Foreskin keratinocyte (primary cell): ENCODE measurements at places on chromosomes 1 and 21.

DNA sequence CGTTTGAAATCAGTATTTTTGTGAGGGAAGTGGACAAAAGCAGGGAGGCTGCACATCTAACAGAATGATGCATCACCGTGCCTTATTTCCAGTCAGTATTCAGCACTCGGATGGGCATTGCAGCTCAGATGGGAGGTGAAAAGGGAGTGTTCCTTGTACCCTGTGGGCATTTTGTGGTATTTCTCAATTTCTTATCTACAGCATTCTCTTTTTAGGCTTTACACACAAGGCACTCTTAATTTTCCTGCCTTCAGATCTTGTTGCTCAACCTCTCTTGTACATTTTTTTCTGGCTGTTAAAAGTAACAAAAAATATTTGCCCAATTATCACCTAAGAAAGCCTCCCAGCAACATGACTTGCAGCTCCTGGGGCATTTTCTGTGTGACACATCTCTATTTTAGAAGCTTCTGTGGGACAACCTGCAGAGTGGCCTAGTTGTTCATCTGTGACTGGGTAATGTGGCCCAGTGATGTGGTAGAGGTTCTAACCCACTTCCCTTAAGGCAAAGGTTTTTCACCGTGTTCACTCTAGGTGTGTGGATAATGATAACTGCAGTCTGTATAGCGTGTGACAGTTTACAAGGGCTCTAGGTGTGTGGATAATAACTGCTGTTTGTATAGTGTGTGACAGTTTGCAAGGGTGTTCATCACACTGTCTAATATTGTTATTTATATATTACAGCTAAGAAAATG, 257.2 kb downstream of the PTGER3 start:
- no peak for DNase-seq

GRCh38 chr1:203521074-203521794, 27.3 kb downstream of the OPTC start:
- DNase-seq = no peak

GRCh38 chr1:112992780-112993179, 36.8 kb upstream of the SLC16A1 start:
- no peak for DNase-seq

- no peak for DNase-seq
Measured at GRCh38 chr1:213683529-213683928, 304.2 kb upstream of the PROX1 start.

DNA sequence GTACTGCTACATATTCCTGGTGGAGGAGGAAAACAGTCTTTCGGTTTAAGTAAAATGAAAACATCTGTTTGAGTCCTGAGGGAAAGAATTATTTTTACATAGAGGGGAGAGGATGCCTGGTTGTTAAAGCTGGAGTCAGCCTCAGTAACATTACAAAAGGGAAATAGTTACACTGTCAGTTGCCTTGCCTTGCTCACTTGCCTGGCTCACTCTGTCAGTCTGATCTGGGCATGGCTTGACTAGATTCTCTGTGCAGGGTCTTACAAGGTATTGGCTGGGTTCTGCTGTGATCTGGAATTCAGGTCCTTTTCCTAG, 8.4 kb upstream of the UBE2U start:
- no peak for DNase-seq

- no peak for DNase-seq
Measured at GRCh38 chr1:164824542-164824941, 265.6 kb downstream of the PBX1 start.

DNA sequence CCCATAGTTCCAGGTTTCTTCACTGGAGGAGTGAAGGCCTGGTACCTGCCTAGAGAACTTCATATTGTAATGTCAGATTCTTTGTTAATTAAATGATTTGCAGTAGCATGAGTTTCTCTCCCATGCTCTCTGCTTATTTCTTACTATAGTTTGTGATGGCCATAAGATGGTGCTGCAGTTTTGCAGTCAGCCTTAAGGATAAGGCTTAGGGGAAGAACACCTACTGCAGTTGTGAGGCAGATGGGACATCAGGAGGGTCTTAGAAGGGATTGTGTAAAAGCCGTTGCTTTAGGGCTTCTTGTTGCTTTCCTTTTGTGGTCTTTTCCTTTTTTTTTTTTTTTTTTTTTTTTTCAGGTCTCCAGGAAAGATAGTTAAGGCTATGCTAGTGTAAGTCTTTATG, 61.8 kb downstream of the MACF1 start:
- DNase-seq = no peak

DNA sequence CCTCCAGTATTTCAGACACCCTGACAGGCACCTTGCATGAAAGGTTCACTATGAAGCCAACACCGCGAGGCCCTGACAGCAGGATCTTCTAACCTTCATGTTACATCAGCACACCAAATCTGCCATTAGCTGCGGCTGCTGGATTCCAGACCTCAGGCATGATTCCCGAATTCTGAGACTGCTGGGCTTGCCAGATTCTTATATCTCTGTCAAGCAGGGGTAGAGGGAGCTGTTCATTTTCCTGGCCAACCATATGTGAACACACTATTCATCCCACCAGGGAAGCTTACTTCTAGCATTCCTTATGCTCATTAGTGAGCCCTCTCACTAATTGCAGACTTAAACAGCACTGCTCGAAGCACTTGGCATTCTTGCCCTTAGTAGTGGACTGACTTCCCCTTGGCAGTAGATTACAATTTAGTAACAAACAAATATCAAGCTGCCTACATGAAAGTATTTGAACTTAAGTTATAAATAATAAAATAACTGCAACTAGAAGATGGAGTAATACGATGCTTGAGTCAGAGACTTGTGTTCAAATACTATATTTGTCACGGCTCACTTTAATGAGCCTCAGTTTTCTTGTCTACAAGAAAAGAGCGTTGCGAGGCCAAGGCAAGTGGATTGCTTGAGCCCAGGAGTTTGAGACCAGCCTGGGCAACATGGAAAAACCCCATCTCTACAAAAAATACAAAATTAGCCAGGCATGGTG, 43.3 kb downstream of the NID1 start:
- DNase-seq = no peak

- no peak for DNase-seq
Measured at GRCh38 chr1:91850708-91851107, 35.2 kb downstream of the TGFBR3 start.

DNA sequence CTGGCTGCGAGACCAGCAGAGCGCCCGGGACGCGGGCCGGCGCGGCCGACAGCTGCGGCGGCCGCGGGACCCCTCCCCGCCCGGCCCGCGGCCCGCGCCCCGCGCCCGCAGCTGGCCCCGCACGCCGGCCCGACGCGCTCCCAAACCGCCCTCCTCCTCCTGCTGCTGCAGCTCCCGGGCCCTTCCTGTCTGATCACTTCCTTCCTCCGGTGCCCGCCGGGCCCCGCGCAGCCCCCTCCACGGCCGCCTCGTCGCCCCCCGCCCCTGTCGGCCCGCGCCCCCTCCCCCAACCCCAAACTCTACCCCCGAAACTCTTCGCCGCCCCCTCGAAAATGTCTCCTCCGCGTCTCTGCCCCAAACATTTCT, 594 bp downstream of the LUZP1 start:
- DNase-seq = no peak

GRCh38 chr1:117598489-117598888, 7.4 kb upstream of the TENT5C start:
- no peak for DNase-seq

DNA sequence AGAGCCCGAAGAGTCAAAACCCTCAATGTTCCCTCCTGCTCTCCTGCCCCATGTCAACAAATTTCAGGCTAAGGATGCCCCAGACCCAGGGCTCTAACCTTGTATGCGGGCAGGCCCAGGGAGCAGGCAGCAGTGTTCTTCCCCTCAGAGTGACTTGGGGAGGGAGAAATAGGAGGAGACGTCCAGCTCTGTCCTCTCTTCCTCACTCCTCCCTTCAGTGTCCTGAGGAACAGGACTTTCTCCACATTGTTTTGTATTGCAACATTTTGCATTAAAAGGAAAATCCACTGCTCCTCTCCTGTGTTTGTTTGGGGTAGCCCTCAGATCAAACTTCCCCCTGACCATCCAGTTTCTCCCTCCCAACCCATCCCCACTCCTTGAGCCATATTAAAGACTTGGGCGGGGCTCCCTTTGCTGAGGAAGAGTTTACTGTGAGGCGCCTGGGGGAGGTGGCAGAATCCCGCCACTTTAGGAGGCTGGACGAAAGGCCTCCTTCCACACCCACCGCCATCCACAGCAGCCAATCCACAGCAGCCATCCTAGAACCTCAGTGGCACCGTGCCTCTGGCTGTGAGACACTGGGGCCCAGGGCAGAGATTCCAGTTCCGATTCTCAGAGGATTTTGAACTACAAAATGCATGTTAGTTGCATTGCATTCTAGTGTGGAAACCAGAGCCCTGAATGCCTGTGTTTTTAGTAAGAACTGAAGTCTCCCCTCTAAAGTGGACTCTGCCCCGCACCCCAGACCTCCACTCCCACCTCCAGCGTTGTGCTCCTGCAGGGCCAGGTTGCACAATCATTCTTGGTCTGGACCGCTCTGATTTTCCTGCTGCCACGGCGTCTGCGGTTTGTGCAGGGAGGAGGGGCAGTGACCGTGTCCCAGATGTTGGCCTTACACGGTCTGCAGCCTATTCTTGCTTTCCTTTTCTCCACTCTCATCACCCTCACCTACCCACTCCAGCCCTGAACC, 3.0 kb downstream of the OLFML3 start:
- DNase-seq = no peak

DNA sequence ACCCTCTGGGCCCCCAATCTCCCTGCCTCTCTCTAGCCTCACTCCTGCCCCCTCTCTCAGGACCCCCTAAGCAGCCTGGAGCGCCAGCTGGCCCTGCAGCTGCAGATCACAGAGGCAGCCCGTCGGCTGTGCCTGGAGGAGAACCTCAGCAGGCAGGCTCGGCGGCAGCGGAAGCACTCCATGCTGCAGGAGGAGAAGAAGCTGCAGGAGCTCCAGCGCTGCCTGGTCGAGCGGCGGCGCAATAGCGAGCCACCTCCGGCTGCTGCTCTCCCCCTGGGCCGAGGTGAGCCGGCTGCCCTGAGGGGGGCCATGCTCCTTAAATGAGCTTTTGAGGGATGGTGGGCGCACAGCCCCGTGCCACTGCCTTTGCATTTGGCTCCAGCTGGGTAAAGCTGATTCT, 6.2 kb downstream of the INAVA start:
- no peak for DNase-seq

GRCh38 chr1:59029411-59030167, 245.7 kb upstream of the JUN start:
- DNase-seq = peak; percentile 78

- no peak for DNase-seq
Measured at GRCh38 chr1:3432306-3432705, 22.2 kb upstream of the ARHGEF16 start.

GRCh38 chr1:246295968-246296367, 211.1 kb downstream of the SMYD3 start:
- peak; percentile 63 for DNase-seq

GRCh38 chr1:205082431-205082830, 1.8 kb downstream of the TMEM81 start:
- no peak for DNase-seq

GRCh38 chr21:43810505-43811261, 21.3 kb downstream of the RRP1 start:
- no peak for DNase-seq

DNA sequence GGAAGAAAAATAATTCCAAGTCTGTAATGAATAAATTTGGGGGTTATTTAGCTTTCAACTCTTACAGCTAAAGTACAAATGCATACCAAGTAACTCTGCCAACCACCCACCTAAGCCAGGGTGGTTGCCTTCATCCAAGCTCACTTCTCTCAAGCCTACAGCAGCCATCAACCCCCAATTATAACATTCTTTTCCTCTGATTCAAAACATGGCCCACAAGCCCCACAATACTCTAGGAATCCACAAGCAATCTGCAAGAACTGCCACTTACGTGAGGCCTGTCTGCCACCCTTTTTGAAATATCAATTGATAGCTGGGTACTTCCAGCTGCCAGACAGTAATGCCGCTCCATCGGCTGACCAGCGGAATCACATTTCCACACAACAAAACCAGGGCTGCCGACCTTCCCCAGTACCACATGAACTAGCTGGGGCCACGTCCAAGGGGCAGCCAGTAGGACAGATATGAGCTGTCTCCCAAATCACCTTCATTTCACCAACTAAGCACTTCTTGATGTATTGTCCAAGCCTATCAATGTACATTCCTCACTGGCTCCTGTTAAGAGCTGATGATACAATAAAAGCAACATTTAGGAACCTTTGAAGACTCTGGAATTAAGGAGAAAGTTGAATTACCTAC, 3.2 kb downstream of the LBR start:
- DNase-seq = peak; percentile 52

- peak; percentile 22 for DNase-seq
Measured at GRCh38 chr1:24644100-24644384, 940 bp downstream of the SRRM1 start.

DNA sequence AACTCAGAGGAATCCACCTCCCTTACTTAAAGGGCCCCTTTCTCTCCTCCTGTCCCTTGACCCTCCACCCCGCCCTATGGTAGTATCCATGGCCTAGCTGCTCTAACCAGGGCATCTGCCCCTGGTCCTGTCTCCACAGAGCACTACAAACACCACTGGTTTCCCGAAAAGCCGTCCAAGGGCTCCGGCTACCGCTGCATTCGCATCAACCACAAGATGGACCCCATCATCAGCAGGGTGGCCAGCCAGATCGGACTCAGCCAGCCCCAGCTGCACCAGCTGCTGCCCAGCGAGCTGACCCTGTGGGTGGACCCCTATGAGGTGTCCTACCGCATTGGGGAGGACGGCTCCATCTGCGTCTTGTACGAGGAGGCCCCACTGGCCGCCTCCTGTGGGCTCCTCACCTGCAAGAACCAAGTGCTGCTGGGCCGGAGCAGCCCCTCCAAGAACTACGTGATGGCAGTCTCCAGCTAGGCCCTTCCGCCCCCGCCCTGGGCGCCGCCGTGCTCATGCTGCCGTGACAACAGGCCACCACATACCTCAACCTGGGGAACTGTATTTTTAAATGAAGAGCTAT, 1.7 kb downstream of the BTG2 start:
- DNase-seq = no peak

DNA sequence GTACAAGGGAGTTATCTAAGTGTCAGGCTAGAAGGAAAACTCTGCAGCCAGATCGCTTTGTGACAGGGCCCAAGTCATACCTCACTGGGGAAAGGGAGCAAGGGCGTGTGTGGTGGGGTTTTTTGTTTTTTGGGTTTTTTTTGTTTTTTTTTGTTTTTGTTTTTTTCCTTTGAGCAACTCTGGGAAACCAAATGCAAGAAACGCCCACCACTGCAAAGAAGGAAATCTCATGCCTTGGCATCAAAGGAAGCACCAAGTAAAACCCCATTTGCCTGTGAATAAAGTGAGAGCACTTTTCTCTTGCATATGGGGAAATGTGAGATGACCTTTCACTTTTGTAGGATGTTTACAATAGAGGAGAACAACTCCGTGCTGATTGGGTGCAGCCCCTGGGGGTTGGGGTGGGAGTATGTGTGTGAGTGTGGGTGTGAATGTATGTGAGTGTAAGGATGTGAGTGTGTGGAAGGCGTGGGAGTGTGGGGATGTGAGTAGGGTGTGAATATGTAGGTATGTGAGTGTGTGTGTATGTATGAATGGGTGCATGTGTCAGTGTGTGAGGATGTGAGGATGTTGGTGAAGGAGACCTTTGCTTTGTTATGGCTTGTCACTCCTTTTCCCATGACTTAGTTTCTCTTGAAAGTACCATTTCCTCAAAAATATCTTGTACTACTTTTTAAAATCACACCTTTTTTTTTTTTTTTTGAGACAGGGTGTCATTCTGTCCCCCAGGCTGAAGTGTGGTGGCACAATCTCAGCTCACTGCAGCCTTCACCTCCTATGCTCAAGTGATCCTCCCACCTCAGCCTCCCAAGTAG, 34.6 kb downstream of the IL12RB2 start:
- DNase-seq = no peak

GRCh38 chr1:110626889-110627288, 20.7 kb upstream of the KCNA2 start:
- DNase-seq = no peak

- no peak for DNase-seq
Measured at GRCh38 chr1:233293556-233294446, 1.7 kb downstream of the PCNX2 start.
